GM20000 (cell line): ENCODE measurements at places on chromosomes 6 and 20.

GRCh38 chr20:45792317-45793118 is 764 bp downstream of the DNTTIP1 start:
- DNase-seq: no peak

DNA sequence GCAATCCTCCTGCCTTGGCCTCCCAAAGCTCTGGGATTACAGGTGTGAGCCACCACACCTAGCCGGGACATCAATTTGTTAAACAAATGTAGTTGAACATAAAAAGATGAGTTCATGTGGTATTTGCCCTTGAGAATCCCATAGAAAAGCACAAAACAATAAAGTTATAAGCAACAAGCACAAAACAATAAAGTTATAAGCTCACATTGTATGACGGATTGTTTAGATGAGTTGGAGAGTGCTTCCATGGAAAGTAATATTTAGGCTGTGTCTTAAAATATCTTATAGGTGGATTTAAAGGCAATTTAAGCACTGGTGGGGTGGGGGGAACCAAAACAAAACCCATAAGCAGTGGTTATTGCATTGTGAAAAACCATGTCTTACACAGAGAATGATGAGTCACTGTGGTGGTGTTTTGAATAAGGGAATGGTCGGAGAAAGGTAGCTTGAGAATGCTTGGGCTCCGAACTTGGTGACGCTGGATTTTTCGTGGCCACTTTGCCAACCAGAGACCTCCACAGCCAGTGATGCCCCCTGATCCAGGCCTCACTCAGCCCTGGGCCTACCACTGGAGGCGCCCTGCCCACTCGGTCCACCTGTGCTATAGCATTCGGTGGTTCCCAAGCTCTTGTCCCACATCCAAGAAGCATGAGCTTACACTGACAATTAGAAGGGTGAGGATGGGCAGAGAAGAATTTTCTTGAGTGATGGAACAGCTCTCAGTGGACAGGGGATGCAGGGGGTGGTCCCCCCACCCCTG is 256.0 kb downstream of the CDKAL1 start:
- no peak for DNase-seq

GRCh38 chr6:10424040-10424439 is 9.2 kb upstream of the TFAP2A start:
- no peak for DNase-seq

- DNase-seq: no peak
Measured at GRCh38 chr6:55319961-55320695, 7.1 kb upstream of the GFRAL start.

DNA sequence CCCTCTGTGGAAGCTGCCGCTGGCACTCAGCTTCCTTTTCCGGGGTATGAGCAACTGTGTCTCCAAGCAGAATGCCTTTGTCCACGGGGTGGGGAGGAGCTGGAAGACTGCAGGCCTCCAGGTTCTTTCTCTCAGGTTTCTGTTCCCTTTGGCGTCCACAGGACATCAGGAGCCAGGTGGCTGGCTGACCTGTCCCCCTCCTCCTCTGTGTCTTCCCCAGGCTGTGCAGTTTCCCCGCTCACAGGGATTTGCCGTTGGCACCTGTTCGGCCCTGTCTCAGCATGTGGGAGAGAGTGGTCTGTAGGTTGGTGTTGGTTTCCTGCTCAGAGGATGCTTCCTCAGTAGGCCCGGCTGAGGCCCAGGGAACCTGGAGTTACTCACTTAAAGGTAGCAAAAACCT is 43.5 kb downstream of the CDS2 start:
- no peak for DNase-seq

- no peak for DNase-seq
Measured at GRCh38 chr20:9051508-9051907, 17.4 kb upstream of the PLCB4 start.

DNA sequence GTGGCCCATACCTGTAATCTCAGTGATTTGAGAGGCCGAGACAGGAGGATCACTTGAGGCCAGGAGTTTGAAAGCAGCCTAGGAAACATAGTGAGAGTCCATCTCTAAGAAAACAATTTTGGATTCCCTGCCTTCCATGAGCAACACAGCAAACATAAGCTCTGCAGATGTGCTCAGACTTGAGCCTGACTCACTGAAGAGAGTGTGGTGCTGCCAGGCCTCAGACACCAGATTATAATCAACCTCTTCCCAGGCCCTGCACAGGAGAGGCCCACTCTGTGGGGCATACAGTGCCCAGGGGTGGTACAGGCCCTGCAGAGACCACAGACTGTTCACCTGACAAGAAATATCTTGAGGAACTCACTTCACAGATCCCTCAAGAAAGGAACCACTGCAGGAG is 19.9 kb downstream of the HLA-DPB1 start:
- no peak for DNase-seq

GRCh38 chr20:48999890-49000870 is 45.9 kb upstream of the CSE1L start:
- DNase-seq: no peak

- DNase-seq: no peak
Measured at GRCh38 chr20:19932170-19932667, 84.9 kb upstream of the NAA20 start.

GRCh38 chr6:53915026-53915691 is 120.4 kb downstream of the LRRC1 start:
- DNase-seq: no peak

GRCh38 chr6:94049001-94049400 is 629.6 kb upstream of the EPHA7 start:
- no peak for DNase-seq

DNA sequence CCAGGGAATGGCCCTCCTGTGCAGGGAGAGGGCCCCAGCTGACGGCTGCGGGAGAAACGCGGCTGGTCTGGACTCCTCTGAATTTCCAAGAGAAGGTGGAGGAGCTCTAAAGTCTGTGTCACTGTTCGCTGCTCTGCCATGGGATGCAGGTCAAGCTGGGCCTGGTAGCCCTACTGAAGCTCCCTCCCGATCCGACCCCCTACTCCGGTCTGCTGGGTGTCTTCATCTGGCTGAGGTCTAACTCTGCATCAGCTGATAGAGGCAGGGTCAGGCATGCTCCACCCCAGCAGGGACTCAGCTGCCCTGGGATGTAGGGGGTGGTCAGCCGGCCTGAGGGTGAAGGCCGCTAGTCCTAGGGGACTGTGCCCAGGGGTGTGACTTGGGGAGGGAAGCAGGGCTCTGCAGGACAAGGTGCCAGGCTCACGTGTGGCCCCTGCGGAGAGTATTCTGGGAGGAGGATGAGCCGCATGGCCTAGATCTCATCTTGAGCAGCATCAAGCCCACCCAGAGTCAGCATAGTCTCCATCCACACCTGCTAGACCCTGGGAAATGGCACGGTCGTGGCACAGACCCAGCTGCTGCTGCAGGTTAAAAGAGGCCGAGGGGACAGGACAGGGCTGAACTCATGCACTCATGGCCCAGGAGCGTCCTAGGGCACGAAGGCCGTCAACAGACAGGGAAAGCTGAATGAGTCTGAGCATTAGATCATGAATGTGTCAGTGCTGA is 1.4 kb downstream of the CST3 start:
- DNase-seq: no peak

- no peak for DNase-seq
Measured at GRCh38 chr6:37061157-37061804, 55.8 kb downstream of the FGD2 start.

GRCh38 chr6:169249057-169249456 is 4.6 kb downstream of the THBS2 start:
- no peak for DNase-seq

DNA sequence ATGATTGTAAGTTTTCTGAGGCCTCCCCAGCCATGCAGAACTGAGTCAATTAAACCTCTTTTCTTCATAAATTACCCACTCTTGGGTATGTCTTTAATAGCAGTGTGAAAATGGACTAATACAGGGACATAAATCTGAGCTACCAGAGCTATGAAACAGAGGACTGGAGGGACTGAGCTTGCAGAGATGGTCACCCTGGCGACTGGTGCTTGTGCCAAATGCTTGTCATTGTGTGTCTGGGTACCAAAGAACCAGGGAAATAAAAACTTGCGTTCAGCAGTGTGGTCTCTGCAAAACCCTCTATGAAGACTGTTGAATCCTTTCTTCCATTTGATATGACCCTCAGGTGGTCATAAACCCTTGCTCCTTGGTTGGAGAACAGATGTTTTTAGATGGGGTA is 105.1 kb upstream of the PRL start:
- DNase-seq: no peak

DNA sequence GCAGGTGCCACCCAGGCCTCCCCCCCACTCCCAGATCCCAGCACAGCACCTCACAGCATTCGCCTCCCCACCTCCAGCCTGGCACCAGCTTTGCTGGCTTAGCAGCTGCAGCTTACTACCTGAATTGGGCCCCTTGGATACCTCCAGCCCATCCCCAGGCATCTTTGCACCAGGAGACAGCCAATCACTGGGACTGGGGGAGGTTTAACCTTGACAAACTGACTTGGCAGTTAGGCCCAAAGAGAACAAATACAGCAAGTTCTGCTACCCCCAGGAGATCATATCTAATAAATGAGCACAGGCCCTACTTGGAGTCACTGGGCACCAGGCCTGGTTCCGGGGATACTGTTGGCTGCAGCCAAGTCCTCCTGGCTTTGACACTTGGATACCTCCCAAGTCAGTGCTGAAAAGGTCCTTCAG is 8.8 kb downstream of the PDRG1 start:
- DNase-seq: no peak

GRCh38 chr6:23140871-23141270 is 571.5 kb downstream of the HDGFL1 start:
- DNase-seq: no peak

GRCh38 chr20:4689220-4689619 is 32.5 kb upstream of the PRND start:
- no peak for DNase-seq

DNA sequence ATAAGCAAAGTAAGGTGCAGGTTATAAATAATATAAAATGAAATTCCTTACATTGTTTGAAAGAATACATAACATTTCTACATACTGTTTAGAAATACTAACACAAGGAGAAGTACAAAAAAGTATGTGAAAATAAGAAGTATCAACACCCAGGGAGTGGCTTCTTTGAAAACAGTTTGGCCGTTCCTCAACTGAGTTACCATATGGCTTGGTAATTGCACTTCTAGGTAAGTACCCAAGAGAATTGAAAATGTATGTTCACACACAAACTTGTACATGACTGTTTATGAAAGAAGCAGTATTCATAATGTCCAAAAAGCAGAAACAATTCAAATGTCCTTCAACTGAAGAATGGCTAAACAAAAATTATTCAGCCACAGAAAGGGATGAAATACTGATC is 30.7 kb downstream of the PAK5 start:
- DNase-seq: no peak

GRCh38 chr6:141035312-141036200 is 1097.2 kb upstream of the GJE1 start:
- no peak for DNase-seq

DNA sequence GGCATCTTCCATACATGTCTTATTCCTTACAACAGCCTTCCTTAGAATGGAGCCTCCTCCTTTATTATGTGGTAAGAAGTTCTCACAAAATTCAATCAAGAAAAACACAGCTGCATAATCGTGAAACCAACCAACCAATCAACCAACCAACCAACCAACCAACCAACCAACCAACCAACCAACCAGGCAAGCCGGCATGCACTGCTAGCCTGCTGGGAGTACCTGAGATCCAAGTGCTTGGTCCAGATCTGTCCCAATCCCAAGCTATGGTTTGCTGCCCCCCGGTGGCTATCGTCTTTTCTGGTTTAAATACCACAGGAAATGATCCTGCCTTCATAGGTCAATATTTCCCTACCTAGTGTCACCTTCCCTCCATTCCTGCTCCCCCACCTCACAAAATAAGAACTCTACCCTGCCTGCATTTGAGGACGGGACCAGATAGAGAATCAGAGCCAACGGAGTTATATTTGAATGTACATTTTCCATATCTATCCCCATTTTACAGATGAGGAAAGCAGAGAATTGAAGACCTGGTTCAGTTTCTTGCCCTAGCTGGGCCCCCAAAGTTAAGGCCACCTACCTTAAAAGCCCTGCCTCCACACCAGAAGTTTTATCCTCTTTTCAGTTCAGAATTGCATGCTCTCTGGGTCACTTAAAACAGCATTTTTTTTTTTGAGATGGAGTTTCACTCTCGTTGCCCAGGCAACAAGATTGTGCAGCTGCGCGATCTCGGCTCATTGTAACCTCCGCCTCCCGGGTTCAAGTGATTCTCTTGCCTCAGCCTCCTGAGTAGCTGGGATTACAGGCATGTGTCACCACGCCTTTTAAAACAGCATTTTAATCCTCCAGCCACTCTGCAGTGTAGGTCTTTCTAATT is 27.1 kb downstream of the RAB44 start:
- peak; percentile 77 for DNase-seq

- peak; percentile 21 for DNase-seq
Measured at GRCh38 chr6:93423542-93423941, 4.2 kb upstream of the EPHA7 start.

DNA sequence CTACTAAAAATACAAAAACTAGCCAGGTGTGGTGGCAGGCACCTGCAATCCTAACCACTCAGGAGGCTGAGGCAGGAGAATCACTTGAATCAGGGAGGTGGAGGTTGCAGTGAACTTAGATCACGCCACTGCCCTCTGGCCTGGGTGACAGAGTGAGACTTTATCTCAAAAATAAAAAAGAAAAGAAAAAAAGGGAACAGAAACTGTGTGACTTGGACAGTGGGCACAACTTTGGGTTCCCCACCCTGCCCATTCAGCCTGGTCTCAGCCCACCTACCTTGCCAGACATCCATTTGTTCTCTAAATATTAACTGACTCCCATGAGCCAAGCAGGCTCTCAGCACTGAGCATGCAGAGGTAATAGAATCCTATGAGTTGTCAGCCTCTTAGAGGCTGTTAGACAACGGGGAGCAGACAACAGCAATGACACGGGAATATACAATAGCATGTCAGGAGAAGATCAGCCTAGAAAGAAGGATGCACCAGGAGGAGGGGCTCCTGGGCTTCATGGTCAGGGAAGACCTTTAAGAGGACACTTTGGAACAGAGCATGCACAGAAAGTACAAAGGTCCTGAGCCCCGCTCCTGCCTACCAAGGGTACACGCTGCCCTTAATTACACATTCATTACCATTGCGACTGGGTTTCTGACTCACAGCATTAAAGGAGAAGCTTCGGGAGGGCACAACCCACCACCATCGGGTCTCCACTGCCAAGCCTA is 20.0 kb downstream of the FAM209B start:
- DNase-seq: no peak

DNA sequence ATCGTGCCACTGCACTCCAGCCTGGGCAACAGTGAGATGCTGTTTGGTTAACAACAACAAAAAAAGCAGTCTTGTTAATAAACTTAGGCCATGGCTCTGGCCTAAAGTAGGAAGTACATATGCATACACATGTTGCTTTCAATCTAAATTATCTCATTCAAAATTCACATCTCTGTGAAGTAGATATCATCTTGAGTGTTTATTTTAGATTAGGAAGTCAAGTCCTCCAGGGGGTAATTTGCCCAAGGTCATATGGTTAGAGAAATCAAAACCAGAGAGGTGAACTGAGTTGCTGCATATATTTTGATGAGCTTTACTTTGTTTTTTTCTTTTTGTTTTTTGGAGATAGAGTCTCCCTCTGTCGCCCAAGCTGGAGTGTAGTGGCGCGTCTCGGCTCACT is 52.8 kb downstream of the B4GALT5 start:
- DNase-seq: no peak

- DNase-seq: no peak
Measured at GRCh38 chr6:8181951-8182845, 79.8 kb upstream of the EEF1E1 start.

GRCh38 chr20:31770243-31770642 is 31.2 kb downstream of the TPX2 start:
- no peak for DNase-seq

GRCh38 chr6:16090452-16090851 is 38.4 kb upstream of the MYLIP start:
- no peak for DNase-seq

- no peak for DNase-seq
Measured at GRCh38 chr20:7722564-7722963, 217.7 kb downstream of the HAO1 start.
